ENCODE measurements at places on chromosomes 2 and 18. TPM values are rescaled to one million over a fixed set of nuclear protein-coding genes. Genes with fewer than 3 reads are reported as not detected.

DNA sequence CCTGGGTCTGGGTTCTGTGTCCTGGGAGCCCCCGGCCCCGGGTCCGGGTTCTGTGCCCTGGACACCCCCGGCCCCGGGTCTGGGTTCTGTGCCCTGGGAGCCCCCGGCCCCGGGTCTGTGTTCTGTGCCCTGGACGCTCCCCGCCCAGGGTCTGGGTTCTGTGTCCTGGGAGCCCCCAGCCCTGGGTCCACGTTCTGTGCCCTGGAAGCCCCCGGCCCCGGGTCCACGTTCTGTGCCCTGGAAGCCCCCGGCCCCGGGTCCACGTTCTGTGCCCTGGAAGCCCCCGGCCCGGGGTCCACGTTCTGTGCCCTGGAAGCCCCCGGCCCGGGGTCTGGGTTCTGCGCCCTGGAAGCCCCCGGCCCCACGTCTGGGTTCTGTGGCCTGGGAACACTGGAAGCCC is 253.9 kb downstream of the TWIST2 start:
- DNase-seq: no peak

Gene NMUR1
- not detected for total RNA-seq

Gene CNDP2
- total RNA-seq: 31.9 TPM

DNA sequence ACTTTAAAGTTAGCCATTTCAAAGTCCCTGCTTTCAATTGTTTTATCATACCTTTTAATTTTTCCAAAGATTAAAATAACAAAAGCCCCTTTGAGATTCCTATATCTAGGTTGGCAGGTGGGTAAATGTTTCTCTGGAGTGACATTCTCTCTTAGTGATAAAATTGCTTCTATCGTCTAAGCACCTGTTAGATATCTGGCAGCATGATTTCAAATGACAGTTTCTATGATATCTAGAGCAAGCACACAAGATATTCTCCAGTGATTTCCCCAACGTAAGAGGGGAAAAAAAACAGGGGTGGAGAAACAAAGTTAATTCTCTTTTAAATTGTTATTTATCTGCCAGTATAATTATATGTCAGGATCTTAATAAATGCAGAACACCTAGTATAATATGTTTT is 610.2 kb downstream of the DSC3 start:
- no peak for DNase-seq

GRCh38 chr2:229684942-229685562 is 29.3 kb downstream of the DNER start:
- DNase-seq: no peak

Gene NIF3L1
- total RNA-seq: 50.9 TPM

Gene ECEL1
- total RNA-seq: not detected

- no peak for DNase-seq
Measured at GRCh38 chr2:54768772-54769428, 45.4 kb downstream of the EML6 start.

- peak; percentile 20 for DNase-seq
Measured at GRCh38 chr2:8219631-8220355, 462.1 kb upstream of the ID2 start.

- DNase-seq: peak; percentile 1
Measured at GRCh38 chr2:147294825-147295392, 549.9 kb upstream of the ACVR2A start.

Gene LINC00305
- not detected for total RNA-seq

- no peak for DNase-seq
Measured at GRCh38 chr2:200689115-200689514, 103.3 kb downstream of the AOX1 start.

- no peak for DNase-seq
Measured at GRCh38 chr2:241809383-241810306, 652 bp downstream of the NEU4 start.

DNA sequence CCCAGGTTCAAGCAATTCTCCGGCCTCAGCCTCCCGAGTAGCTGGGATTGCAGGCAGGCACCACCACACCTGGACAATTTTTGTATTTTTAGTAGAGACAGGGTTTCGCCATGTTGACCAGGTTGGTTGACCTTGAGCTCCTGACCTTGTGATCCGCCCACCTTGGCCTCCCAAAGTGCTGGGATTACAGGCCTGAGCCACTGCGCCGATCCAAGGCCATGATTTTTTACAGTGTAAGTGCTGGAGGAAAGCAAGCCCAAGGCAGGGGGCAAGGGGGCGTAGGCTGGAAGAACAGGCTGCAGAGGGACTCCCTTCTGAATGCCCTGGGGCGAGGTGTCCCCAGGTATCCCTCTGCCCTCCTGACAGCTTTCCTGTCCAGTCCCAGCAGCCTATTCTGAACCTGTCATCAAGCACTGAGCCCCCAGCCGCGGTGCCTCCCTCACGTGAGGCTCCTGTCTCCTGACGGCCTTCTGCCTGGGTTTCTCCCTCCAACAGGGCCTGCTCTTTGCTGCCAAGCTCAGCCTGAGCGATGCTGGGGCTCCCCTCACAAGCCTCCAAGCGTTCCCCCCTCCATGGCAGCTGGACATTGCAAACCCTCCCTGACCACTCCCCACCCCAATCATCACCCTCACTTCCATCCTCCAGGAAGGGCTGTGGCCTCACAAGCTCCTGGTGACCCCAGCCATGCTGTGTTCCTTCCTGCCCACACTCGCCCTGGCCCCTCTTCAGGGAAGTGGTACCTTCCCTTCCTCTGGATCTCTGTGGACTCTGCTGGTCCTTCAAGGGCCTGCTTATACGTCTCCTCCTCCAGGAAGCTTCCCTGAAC is 37.6 kb downstream of the ZFP36L2 start:
- no peak for DNase-seq

DNA sequence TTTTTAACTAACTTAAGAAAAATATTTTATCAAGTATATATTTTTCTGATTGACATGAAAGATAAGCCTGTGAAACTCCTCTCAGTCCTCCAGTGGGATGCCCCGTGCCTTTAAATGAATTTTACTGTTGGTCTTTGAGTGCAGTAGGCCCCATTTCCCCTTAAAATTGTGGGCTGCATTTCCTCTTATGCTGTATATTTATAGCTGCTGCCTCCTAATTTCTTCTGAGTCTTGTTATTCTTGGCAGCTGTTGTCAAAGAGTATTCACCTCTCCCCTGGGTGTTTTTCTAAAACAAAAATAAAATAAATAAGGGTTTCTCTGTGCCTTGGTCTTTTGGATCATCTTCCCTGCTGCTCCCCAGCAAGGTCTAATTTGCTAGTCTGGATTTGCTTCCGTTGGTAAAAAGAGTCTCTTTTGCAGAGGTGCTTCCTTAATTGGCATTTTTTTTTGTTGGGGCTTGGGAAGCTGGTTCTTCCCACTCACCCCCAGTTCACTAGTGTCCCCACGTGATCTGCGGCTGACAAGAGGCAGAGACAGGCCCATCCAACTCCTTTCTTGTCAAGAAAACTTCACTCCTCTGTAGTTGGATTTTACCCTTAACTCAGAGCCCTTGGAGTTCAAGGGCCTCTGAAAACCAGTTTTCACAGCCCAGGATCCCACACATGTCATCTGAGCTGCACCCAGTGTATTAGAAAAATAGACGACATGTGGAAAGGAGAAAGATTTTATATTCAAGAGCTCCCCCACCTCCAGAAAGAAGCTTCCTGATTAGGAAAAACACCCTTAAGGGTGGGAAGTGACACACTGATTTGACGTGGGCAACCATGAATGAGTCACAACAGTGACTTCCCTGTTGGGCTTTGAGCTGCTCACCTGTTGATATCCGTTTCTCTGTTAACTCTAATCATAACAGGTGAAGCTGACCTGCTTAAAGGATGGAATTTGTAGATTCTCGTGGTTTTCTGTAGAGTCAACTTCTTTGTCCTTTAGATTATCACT is 431.5 kb downstream of the DCDC2C start:
- DNase-seq: no peak

Gene CNRIP1
- total RNA-seq: 22.6 TPM

Gene UPP2
- not detected for total RNA-seq

DNA sequence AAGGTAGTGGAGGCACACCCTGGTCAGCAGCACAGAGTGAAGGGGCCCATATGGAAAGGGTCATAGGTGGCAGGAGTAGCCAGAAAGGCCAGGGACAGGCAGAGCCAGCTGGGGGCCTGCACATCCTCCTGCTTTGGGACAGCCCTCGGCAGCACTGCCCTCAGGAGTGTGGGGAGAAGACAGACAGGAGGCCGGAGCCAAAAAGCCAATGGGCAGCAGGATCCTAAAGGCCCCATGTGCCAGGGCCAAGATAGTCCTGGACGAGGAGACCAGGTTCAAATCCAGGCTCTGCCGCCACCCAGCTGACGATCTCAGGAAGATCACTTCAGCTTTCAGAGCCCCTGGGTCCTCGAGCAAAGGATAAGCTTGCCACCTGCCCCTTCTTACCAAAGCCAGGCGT is 220.1 kb downstream of the TMEM163 start:
- DNase-seq: no peak

GRCh38 chr18:34729740-34730355 is 19.8 kb downstream of the DTNA start:
- no peak for DNase-seq

Gene C2orf66
- not detected for total RNA-seq

Gene PGAP1
- total RNA-seq: 3.1 TPM

- DNase-seq: peak; percentile 94
Measured at GRCh38 chr2:108594132-108594981, 60.1 kb downstream of the LIMS1 start.

- DNase-seq: no peak
Measured at GRCh38 chr2:148627224-148627623, 17.3 kb upstream of the EPC2 start.

- DNase-seq: peak; percentile 83
Measured at GRCh38 chr18:55781481-55781957, 193.5 kb upstream of the TCF4 start.

Data from M059J (cell line).